ENCODE measurements at places on chromosomes 1 and 21.

- DNase-seq: no peak
These were observed 9.7 kb upstream of the PKNOX1 start for GRCh38 chr21:42964546-42965210.

DNA sequence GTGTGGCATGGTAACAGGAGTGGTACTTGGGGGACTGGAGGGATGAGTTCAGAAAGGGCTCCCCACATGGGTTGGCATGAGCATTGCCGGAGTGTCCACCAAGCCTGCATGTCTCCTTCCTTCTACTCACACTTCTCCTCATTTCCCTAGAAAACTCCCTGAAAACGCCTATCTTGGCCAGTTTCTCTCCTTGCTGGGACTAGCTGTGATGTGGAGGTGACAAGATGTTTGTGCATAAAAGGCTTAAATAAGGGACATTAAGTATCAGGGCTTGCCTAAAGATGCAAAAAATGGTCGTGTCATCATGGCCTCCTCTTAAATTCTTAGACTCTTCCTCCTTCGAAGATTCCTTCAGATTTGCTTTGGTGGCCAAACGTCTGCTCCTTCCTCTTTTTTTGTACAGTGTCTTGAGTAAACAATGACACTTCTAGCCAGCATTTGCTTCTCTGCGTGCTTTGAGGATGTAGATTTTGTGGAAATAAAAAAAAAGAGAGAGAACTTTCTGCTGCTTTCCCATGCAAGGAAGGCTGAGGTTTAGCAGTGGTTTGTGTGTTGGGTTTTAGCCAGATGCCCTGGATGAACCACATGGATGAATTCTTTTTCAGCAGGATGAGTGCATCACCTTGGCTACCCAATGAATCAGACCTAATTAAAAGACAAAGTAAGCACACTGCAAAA is 239.1 kb upstream of the IRF2BP2 start:
- no peak for DNase-seq

GRCh38 chr21:44972821-44973220 is 33.0 kb downstream of the SLX9 start:
- DNase-seq: no peak

DNA sequence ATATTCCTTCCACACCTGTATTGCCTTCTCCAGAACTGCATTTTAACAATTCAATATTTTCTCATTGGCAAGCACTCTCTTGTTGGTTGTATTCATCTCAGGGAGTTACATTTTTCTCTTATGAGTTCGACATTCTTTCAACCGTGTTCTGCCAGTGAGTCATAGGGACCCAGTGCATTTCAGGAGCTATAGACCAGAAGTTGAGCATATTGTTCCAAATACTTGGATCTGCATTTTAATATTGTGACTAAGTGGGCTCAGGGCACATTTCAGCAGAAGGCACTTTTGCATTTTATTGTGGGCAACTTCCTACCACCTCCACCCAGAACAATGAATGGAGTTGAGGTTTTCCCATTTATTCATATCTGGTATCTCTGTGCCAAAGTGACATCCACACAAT is 132.8 kb downstream of the TNFSF18 start:
- no peak for DNase-seq

DNA sequence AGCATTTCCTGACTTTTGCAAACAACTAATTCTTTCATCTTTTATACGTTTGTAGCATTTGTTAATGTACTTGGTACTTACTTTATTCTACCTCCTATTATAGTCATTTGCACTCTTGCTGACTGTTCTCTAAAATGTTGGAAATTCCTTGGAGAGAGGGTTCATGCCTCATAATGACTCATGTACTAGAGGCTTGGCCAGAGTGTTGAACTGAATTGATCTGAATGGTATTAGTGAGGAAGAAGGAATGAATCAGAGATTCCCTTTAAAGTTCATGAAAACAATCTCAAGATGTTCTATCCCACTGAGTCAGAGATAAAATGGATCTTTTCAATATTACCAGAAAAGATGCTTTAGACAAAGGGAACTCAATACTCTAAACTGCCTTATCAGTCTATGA is 383.4 kb downstream of the SEC16B start:
- DNase-seq: no peak

DNA sequence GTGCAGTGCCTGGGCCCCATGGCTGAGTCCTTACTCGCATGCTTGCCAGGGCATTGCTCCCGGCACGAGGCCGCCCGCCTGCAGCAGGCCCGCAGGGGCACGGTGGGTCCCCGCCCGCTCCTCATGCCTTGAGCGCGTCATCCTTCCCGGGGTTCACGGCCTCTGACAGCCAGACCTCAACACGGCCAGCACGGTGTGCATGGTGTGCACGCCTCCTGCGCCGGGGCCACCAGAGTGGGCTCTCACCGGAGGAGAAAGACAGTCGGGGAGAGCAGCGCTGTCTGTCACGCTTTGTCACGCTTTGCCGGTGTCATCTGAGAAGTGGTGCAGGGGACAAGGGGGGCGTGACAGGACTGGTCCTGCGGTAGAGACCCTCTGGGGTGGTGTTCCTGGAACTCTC is 11.9 kb upstream of the COL18A1 start:
- DNase-seq: no peak

DNA sequence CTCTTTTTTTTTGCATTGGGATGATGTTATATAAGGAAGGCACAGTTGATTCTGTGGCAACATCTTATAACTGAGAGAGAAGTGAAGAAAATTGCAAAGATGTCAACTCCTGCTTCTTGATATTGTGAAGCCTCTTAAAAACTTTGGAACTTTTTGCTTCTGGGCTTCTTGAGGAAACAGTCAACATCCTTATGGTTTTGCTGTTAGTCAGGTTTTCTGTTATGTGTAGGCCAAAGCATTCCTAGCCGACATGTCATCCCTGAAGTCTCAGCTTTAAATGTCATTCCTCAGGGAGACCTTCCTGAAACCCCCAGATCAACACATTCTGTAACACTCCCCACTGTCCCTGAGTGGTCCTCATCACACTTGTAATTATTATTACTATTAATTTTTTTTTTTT is 12.6 kb downstream of the FALEC start:
- DNase-seq: no peak

- no peak for DNase-seq
These were observed 51.1 kb upstream of the KLHDC7A start for GRCh38 chr1:18429654-18430053.

DNA sequence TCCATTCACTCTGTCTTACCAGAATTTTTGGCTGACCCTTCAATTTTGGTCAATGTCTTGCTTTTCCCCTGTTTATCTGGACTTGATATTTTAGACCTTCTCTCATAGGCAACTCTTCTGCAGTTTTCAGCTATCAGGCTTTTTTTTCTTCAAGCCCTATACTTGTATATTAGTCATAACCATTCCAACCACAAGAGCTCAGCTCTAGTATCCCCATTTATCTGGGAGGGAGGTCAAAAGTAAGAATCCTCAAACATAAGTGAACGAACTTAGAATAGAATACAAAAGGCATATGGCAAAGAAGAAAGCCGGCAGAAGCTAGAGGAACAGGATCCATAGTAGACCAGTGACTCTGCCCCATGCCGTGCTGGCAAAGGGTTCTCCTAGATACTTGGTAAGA is 45.9 kb upstream of the TNFSF4 start:
- no peak for DNase-seq

DNA sequence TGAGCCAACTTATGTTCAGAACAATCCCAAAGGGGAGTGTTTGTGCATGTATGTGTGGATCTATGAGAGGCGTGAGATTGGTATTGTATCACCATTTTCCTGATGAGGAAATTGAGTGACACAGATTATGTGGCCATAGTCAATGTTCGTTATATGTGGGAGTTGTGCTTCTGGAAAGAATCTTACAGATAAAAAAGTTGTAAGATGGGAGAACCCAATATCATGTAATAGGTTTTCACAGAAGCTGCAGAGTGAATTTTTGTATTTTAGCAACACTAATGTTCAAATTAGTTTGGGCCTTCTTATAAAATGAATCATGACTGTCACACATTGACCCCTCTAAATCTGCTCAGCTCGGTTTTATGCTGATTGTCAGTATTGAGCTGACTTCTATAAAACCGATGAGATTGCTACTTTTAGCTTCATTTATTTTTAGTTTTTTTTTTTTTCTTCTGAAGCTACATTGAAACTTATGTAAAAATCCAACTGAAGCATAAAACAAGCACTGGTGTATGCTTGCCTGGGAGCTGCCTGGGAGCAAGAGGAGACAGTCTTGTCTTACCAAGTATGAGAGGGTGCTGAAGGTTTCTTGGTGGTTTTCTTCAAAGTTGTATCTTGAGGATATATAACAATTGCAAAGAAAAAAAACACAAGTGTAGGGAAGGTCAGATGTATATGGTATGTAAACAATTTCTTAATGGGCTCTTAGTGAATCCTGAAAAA is 4.1 kb downstream of the RWDD3 start:
- DNase-seq: no peak

- no peak for DNase-seq
These were observed 40.5 kb upstream of the NEK2 start for GRCh38 chr1:211715971-211716370.

DNA sequence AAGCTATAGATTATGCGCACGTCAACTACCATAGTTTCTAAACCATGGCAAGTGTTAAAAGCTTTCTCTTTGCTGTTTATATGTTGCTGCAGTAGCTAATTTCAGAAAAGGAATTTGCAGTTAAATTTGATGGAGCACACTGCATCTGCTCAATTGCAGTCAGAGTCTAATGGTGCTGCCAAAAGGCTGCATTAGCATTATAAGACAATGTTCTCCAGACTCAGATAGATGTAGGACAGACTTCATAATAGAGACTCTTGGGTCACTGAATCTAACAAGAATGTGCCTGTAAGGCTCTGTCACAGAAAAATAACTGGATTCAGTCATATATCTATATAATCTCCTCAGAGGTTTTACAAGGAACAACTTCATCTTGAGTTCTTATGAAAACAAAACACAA is 198.3 kb downstream of the OLFM3 start:
- no peak for DNase-seq

- DNase-seq: no peak
These were observed 25.4 kb downstream of the GADD45A start for GRCh38 chr1:67710417-67710816.

DNA sequence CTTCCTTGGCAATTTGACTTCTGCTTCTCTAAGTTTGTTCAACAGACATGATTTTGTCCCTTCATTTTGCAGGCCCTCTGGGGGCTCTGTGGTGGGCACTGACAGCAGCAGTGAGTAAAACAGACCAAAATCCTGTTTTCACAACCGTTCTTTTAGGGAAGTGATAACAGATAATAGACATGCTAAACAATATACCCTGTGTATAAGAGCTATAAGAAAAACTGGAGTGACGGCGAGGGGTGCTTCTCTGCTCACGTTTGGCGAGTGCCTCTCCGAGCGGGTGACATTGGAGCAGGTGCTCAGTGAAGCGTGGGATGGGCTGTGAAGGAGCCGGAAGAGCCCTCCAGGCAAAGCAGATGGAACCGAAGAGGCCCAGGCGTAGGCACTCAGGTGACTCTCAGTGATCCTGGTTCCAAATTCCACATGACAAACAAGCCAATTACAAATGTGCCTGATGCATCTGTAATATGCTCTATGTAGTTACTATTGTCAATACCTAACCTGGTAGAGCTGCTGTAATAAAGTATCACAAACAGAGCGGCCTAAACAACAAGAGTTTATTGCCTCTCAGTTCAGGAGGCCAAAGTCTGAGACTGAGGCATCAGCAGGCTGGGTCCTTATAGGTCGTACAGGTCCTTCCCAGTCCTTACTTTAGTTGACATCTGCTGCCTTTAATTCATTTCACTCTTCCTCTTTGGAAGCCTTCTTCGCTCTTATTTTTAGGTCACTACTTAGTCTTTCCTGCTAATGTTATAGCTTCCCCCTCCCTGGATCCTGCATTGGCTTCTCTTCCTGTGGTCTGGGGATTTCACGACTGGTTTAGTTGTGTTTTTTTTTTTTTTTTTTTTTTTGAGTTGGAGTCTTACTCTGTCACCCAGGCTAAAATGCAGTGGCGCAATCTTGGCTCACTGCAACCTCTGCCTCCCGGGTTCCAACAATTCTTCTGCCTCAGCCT is 20.1 kb downstream of the OR2B11 start:
- no peak for DNase-seq

DNA sequence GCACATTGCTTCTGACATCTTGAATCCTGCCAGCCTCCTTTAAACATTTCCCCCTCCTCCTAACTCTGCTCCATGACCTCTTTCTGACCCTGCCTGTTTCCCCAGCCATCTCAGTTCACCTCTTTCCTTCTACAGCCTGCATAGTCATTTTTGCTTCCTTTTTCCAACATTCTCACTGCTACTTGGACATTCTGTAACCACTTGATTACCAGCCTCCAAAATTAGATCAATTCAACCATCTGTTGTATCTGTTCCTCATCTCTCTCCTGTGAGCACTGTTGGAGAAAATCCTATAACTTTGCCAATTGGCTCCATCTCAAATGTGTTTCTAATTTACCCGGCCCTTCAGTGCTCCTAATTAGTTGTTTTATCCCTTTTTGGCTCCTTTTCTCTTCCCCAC is 27.5 kb upstream of the GPR88 start:
- no peak for DNase-seq

DNA sequence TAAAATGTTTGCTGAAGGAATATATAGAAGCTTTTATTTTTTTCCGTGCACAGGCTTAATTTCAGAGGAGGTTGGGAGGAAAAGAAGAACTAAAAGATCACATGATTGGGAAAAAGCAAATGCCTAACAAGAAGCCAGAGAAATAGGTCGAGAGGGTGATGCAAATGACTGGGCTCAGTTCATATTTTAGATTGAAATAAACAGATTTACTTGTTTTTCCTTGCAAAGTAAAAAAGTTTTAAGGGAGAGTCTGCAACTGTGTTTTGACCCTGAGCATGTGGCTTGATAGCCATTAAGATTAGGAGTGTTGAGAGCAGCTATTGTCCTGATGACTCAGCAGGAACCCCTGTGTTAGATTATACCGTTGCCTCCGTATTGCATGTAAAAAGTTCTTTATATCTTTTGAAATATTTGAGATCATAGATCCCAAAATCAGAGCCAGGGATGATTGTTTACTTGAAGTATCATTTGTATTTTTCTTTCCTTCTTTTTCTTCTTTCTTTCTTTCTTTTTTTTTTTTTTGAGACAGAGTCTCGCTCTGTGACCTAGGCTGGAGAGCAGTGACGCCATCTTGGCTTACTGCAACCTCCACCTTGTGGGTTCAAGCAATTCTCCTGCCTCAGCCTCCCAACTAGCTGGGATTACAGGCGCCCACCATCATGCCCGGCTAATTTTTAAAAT is 20.2 kb downstream of the CLIC4 start:
- DNase-seq: no peak

GRCh38 chr1:44592208-44593145 is 81.8 kb downstream of the TMEM53 start:
- DNase-seq: no peak

DNA sequence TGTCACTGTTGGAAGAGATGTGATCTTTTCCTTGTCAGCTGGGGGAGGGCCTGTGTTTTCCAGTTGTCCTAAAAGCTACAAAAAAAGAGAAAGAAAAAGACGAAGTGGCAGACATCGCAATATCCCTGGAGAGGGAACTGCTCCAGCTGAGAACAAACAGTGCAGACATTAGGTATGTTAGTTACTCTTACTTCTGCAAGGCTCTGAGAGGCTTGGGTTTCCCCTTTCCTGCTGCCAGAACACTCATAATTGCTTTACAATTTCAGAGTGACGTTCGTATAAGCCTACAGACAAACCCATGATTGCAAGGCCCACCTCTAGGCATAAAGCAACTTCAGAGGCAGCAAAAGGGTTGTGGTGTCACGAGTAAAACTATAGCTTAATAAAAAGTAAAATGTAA is 31.1 kb downstream of the CD160 start:
- no peak for DNase-seq

GRCh38 chr1:201666645-201667044 is 127.7 kb downstream of the NAV1 start:
- DNase-seq: no peak

Measured in NCI-H2081 (cell line).